Diencephalon (tissue), 1 donor: ENCODE measurements at places on chromosomes 5 and 9. TPM values are rescaled to one million over a fixed set of nuclear protein-coding genes. Genes with fewer than 3 reads are reported as not detected.

Gene SPATA31D4
- not detected for total RNA-seq

Gene IRX1
- 12.7 TPM for total RNA-seq

Gene SAPCD2
- total RNA-seq: 4.2 TPM

Gene HTR1A
- total RNA-seq: 5.5 TPM

Gene TNFSF8
- total RNA-seq: 0.92 TPM

Gene NOXA1
- total RNA-seq: 1.6 TPM

Gene EHMT1
- 64.1 TPM for total RNA-seq

Gene ELL2
- 10.8 TPM for total RNA-seq
